ENCODE measurements at places on chromosomes 6 and 20. TPM values are rescaled to one million over a fixed set of nuclear protein-coding genes. Genes with fewer than 3 reads are reported as not detected.

Gene PACSIN1
- total RNA-seq = 0.03 TPM

Gene MYB
- 14.5 TPM for total RNA-seq

Gene GNAS-AS1
- not detected for total RNA-seq

Gene ERVFRD-1
- not detected for total RNA-seq

Gene IP6K3
- not detected for total RNA-seq

Gene E2F3
- 4.2 TPM for total RNA-seq

GRCh38 chr20:63503524-63503923 is 4.6 kb upstream of the EEF1A2 start:
- no peak for DNase-seq

DNA sequence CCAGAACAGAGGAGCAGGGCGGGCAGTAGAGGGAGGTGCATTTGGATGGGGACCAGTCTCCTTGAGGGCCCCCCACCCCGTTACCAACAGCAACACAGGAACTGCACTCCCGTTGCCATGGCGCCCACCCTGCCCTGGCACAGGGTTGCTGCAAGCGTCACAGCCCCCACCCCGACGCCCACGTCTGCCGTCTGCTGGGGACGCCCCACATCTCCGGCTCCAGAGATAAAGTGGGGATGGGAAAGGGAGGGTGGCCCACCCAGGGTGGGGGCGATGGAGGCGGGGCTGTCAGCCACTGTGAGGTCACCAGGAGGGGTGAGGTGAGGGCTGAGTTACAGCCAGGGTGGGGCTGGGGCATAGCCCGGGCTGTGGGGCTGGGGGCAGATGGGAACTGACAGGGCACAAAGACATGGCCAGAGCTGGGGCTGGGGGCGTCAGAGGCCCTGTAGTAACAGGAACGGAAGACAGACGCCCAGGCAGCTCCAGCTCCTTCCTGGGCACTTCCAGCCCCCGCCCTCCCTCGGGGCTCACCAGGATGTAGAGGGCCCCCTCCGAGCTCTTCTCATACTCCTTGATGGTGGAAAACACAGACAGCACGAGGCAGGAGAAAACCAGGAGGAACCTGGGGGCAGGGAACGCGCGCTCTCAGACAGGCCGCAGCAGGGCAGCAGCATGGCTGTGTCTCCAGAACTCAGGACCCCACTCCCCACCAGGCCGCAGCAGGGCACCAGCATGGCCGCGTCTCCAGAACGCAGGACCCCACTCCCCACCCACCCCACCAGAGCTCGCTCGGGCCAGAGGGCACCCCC is 26.0 kb downstream of the KCNQ2 start:
- DNase-seq = no peak

DNA sequence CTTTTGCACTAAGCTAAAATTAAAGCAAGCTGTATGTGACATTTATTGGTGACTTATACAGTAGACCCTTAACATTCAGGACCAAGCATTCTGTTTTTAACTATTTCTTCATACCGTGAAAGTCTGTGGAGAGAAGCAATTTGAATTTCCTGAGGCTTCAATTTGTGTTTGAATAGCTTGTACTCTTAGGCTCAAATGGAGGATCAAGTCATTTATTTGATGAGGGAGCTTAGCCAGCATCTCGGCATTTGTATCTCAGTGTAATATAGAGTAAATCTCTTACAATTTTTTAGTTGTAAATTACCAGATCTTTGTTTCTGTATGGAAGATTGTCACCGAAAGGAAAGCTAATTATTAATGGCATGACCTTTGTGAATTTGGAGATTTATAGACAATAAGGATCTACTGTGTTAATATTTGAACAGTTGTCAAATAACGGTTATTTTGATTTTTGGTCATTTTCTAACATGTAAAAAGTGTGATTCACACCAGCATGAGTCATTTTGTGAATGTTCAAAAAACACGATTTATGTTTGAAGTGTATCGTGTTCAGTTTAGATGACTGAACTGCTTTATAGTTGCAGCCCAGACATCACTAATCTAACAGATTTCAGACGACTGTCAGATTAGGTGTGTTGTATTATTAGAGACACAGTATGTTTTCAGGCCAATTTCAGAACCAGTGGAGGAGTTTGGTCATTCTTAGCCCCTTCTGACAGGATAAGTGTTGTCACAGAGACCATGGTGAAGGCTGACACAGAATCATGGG is 332.9 kb downstream of the CDKAL1 start:
- DNase-seq = no peak

- peak; percentile 42 for DNase-seq
Observed at GRCh38 chr20:22385602-22386305, 198.6 kb downstream of the FOXA2 start.

DNA sequence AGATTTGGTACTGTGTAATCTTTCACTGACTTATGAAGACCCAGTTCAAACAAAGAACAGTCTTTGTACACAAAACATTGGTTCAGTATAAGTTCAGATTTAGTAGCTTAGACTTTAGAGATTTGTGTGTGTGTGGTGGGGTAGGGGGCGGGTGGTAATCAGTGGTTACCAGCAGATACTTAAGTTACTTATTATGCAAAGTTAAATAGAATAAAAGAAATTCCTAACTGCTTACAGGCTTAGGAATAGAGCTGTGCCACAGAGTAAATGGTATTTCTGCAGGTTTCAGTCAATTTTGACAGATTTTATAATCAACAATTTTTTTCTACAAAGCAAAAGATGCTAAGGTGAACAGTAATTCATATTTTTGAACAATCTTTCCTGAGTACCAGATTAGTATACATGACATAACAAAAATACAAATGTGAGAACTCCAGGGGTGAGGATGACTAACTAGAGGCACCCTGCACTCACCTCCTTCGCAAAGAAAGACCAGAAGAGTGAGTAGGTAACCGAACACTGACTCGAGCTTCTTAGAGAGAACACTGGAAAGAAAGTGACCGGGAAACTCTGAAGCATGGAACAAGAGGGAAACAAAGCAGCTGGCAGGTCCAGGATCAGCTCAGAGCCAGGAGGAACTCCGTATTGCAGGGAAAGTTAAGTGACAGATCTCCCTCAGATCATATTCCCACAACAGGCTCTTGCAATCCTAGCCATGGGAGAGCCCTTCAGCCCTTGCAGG is 560.6 kb downstream of the COL12A1 start:
- no peak for DNase-seq

GRCh38 chr6:116990679-116991078 is 113.6 kb downstream of the RFX6 start:
- no peak for DNase-seq

GRCh38 chr6:163709693-163710092 is 295.2 kb downstream of the QKI start:
- DNase-seq = no peak

DNA sequence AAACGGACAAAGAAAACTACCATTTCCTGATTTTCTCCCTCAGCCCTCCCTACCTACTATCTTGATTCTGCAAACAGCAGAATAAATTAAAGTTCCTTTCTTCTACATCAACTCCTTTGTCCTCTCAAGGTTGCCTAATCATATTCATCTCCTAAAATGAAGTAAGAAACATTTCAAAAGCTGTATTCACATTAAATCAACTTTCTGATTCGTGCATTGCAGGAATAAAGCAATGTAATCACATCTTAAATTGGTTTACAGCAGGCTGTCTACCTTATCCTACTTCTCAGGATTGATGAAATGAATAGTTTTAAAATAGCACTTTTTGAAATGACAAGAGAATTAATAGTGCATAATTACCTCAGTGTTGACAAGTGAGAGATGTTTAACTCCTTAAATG is 25.1 kb downstream of the PRKN start:
- no peak for DNase-seq

DNA sequence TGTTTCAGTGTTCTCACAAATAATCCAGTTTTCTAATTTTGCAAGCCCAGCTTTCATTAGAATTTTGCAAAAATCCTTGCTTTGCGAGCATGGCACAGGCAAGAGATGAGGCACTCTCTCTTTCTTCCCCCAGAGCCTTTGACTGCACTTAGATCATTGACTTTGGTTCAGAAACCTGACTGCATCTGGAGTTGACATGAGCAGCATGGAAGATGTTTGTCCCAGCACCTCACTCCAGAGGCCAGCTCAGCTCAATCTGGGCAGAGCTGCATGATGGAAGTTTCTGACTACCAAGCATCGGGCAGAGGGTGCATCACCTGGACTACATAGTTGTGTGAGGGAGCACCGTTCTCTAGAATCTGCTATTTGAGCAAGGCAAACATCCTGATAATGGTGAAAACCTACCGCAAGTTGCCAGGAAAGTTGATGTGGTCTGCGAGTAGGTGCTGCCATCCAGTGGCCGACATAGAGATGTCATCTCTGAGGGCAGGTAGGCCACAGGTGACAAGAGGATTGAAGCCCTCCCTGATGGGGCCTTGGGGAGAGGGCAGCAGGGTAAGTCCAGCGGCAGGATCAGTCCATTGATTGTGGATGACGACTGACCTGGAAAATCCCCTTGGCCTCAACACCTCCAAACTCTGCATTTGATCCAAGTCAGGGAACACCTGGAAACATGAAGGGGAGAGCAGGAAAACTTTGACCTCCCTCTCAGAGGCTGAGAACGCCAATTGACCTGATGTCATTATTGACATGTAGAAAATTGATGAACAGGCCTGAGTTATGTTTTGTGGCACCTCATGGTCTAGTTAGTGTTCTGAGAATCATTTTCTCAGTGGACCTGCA is 3.8 kb upstream of the LPA start:
- DNase-seq = peak; percentile 44

- DNase-seq = no peak
Observed at GRCh38 chr6:70857387-70858077, 99.3 kb downstream of the B3GAT2 start.

DNA sequence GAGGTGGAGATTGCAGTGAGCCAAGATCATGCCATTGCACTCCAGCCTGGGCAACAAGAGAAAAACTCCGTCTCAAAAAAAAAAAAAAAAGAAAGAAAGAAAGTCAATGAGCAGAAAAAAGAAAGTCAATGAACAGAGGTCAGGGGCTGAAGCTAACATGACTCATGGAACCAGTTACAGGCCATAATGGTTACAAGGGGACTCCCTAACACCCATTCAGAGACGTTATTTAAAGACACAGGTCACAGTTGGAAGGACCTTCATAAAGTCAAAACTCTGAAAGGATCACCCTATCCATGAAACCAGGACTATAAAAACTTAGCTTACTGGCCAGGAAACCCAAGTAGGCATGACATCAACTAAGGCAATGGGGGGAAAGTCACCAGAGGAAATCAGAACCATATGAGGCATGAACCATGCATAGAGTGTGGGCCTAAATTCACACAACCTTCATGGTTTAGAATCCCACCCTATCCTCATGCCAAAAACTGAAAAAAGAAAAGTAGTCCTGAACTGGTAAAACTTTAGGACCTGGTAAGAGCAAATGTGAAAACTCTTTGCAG is 18.2 kb downstream of the FBXL4 start:
- no peak for DNase-seq
